ENCODE measurements at places on chromosomes 6 and 20.

DNA sequence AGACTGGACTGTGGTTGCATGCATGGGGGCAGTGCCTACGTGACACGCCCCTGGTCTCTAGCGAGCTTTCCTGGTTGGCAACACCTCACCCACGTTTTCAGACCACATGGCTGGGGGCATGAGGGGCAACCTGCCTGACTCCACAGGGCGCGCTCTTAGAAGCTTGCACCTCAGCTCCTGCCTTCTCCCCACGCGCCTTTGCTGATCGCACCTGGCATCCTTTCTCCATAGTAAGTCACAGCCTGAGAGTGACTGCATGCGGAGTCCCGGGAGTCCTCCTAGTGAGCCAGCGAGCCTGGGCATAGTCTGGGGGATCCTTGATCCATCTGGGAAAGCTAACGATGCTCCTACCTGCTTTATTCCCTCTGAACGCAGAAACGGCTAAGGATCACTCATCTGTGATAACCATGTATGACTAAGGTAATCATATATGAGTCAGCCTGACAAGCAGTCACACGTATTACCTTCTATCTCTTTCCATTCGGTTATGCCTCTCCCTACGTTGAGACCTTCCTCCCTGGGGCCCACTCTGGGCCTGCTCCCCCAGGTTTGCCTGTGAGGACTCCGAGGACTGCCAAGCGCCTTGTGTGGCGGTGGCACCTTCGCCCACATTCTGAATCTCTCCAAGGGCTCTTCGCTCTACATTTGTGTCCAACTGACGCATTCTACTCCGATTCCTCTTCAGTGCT, 4.5 kb downstream of the TCFL5 start:
- no peak for DNase-seq

DNA sequence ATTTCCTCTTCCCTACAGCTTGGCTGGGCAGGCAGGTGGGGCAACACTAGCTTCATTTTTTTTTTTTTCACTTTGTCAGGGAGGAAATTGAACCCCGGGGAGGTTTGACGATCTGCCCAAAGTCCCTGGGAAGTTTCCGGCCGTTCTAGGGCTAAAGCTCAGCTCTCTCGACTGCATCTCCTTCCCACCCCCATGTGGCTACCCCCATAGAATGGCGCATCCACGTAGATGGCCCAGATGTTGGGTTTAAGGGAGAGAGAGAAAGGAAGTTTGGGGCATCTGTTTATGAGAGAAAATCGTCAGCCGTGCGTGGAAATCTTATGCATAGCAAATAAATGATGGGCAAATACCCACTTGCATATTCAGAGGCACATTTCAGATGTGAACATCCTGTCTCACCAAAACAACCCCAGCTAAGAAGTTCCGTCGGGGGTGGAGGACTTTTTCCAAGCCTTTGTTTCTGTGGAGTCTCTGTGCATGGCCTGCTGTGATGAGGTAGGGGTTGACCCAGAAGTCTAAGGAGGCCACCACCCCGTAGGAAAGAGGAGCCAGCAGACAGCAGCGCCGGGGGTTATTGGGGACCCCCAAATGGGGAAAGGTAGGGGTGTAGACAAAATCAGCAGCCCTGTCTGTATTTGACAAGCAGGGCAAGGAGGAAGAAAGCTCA, 40.5 kb upstream of the ZNF831 start:
- DNase-seq: no peak

GRCh38 chr20:17626217-17627007, 55.6 kb downstream of the RRBP1 start:
- DNase-seq: no peak

DNA sequence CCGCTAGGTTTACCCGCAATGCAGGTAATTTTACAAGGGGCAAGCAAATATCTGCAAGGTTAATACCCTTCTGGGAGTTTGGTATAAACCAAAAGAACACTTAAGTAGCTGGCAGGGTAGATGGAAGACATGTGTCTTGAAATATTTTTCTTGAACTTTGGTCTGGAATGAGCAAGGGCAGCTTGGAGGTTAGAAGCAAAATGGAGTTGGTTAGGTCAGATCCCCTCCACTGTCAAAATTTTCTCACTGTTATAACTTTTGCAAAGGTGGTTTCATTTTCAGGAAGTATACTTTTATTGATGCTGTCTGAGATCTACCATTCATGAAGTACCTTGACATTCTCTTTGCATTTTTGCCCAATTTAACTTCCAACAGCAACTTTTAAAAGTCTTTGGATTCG, 13.3 kb upstream of the KIAA1586 start:
- no peak for DNase-seq
